ENCODE measurements at places on chromosomes 11 and 22.
A peak's percentile ranks its signal among the peaks of the same experiment; 100 is the strongest.

DNA sequence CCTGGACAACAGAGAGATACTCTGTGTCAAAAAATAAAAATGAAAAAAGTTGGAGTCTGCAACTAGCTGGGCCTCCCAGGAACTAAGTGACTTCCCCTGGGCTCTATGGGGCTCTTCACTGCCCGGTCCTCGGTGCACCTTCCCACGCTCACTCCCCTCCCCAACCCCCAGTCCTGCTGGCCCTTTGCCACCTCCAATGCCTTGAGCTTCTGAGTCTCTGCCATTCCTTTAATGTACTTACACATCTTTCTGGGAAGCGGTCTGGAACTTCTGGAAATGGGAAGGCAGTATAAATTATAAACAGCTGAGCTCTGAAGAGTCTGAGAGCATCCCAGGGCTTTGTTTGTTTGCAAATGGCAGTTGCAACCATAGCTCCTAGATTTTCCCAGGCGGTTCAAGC is 5.9 kb upstream of the BATF2 start:
- no peak for DNase-seq

- no peak for DNase-seq
Observed at GRCh38 chr11:102458548-102458947, 6.0 kb upstream of the TMEM123 start.

GRCh38 chr11:10522921-10523320 is 18.1 kb downstream of the RNF141 start:
- no peak for DNase-seq

DNA sequence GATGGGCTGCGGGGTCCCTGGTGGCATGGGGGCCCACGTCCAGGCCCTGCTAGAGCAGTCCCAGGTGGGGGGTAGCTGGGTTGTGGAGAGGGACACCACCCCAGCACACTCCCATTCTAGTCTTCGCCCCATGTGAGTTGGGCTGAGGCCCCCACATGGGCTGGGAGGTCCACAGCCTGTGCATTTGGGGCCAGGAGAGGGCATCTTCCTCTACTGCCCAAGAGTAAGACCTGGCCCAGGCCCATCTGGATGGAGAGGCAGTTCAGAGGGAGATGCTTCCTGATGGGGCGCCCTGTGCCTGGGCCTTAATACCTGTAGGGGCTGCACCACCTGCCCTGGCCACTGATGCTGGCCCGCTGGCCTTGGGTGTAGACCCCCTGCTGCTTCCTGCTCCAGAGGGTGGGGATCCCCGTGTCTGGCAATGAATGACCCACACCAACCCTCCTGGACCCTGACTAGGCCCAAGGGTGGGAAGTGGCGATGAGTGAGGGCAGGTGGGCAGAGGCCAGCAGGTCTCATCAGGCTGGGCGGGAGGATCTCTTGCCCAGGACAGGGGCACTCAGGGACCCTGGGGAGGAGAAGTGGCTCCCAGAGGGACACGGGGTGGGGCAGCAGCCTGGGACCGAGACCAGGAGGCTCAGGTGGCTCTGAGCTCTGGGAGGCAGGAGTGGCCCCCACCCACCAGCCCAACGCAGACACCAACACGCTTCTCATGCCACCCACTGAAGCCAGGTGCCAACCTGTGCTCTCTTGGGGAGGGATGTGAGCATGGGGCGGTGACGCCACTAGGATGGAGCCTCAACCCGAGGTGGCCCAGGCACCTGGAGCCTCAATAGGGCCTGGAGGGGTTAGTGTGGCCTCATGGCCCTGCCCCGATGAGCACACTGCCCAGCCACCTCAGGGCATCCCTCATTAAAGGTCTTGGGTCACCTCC is 17.4 kb upstream of the GNB1L start:
- no peak for DNase-seq

DNA sequence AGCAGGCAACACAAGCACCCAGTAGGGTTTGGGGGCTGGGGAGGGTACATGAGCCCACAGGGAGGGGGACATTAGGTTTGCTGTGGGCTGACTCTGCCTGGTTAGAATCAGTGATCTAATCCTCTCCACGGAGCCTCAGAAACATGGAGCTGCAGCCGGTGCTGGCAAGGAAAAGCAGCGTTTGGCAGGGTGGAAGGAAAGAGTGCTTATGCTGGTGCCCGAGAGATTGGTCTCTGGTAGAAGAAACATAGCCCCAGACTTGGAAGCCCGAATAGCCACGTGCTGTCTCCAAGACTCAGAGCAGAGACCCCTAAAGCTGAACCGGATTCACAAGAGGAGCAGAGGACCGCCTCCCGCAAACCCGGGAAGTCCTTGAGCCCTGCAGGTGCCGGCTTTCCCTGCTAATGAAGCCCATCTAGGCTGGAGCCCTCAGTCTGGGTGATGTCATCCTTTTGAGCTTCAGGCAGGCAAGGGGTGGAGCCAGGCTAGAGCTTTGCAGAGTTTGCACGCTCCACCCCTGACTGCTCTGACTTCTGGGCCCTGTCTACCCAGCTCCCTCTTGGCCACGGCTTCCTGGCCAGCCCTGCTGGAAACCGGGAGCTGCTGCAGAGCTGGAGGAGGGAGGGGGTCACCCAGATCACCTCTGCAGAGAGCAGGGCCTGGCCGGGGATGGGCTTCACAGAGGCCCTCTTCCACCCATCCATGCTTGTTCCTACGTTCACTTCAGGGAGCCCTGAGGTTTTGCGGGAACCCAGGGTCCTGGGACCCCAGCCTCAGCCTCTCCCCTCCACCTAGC is 35.0 kb upstream of the JAM3 start:
- DNase-seq: peak; percentile 82

DNA sequence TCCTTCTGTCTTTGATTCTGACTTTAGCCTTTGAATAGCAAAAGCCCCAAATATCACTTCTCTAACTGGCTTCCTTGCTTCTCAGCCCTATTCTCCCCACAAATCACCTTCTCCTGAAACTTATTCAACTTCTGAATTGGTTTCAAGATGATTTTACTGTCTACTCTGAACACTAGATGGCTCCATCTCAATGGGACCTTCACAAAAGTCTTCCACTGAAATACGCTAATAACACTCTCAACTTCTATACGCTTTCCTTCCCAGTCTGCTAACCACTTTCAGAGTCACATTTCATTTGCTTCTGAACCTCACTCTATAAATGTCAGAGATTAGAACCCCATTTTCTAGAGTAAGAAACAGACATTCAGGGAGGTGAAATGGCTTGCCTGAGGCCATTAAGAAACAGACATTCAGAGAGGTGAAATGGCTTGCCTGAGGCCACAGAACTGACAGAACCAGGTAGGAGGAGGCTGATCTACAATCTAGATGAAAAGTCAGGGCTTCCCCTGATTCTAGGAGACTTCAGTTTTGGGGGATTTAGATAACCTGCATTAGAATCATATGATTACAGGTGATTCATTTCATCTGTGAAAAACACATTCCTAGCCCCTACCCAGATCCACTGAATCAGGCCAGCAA is 20.6 kb downstream of the MORC2 start:
- peak; percentile 64 for DNase-seq

GRCh38 chr11:71286701-71287643 is 34.6 kb upstream of the SHANK2 start:
- DNase-seq: peak; percentile 97

DNA sequence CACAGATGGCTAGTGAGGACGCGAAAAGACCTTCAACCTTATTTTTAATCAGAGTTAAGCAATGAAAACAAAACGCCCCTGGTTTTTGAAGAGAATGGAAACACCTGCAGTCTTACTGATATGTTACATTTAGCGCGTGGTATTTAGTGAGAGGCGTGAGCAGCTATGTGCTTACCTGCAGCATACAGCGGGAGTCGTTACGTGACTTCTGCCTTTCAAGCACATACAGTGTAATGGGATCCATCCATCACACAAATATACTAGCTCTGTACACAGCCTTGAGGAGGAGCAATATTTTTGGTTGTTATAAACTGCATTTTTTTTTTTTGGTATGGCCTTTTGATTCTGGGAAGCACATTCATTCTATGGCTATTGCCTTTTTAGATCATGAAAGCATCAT is 5.5 kb downstream of the KRTAP5-2 start:
- no peak for DNase-seq

- no peak for DNase-seq
Observed at GRCh38 chr11:63660972-63661371, 10.2 kb downstream of the ATL3 start.

DNA sequence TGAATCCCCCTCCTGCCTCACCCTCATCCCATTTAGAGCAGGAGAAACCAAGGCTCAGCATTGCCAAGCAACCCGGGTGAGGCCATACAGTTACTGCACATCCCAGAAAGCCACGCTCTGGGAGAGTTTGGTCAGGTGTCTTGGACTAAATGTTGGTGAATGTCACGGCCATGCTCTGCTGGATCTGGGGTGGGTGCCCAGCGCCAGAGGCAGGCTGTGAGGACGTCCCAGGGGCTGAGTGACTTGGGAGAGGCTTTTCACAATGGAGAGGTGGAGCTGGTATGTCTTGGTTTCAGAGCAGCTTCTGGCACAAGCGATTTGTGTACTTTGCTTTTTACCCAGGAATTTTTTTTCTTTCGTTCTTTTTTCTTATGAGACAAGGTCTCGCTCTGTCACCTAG is 6.6 kb downstream of the SERHL2 start:
- DNase-seq: no peak

DNA sequence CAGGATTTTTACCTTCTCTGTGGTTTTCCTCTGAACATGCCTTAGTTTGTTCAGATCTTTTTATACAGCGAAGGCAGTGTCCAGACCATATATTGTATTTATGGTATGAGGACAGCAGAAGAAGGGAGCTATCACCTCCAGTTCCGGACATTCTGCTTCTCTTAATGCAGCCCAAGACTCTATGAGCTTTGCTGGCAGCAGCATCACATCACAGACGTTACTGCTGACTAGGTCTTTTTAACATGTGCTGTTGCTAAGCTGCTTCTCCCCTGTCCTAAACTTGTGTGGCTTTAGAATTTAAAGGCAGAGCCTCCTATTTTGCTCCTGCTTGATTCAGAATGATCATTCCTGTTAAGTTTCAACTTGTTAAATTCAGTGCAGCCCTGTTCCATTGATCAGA is 13.4 kb downstream of the MICAL2 start:
- DNase-seq: no peak

DNA sequence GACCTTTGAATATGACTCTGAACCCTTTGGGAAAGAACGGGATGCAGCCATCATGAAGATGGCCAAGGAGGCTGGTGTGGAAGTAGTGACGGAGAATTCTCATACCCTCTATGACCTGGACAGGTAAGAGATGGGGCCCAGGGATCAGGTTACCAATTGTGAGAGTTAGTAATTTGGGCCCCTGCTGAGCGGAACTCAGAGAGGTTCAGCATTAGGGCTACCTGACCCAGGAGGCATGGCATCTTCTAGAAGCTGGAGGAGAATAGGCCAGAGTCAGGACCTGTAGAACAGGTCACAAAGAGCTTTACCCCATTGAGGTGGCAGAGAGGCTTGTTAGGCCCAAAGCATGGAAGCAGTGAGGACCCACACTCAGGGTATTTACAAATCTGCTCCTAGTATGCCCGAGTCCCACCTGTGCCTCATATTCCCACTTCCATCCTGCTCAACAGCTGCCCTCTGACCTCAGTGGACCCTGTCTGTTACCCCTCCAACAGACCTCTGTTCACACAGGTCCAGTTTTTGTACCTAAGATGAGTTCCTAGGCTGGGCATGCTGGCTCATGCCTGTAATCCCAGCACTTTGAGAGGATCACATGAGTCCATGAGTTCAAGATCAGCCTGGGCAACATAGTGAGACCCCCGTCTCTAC is 11.6 kb downstream of the CRY2 start:
- no peak for DNase-seq

- DNase-seq: peak; percentile 18
Observed at GRCh38 chr11:72643547-72643946, 30.7 kb downstream of the PDE2A start.

GRCh38 chr11:133817449-133817848 is 27.9 kb downstream of the SPATA19 start:
- DNase-seq: no peak

- no peak for DNase-seq
Observed at GRCh38 chr22:50151571-50152537, 18.7 kb upstream of the PANX2 start.

DNA sequence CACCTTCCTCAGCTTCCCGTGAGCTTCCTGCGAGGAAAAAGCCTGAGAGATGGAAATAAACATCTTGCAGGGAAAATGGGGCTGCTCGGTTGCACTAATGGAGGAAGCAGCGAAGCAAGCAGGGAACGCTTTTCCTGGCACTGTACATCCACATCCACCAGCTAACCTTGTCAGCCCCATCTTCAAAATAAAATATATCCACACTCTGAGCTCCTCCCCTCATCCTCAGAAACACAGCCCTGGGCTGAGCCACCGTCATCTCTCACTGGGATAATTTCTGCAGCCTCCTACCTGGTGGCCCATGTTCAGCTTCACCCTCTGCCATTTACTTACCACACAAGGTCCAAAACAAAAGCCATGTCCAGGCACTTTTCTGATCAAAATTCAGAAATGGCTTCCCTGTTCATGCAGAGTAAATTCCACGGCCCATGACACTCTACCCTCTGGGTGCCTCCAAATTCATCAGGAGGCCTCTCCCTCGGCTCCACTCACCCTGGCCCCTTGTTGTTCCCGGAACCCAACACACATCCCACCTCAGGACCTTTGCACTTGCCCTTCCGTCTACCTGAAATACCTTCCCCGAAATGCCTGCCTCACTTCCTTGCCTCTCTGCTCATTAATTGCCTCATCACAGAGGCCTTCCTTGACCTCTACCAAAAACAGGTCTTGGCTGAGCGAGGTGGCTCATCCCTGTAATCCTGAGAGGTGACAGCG is 13.0 kb downstream of the C11orf86 start:
- no peak for DNase-seq

DNA sequence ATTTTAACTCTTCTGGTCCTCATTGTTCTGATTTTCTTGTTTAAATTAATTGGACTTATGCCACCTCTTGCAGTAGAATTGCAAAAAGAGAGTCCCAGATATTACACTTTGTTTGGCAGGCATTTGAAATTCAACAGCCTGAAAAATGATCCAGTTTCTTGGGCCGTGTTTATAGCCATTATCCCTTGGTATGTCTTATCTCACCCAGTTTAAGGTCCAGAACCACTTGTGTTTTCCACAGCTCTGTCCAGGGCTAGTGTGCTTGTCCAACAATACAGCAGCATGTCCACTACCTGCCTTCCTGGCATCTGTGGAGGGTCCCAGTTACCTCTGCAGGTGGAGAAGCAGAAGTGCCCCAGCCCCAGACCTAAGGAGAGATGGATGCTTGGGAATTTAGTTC is 397.4 kb downstream of the SOX6 start:
- no peak for DNase-seq

DNA sequence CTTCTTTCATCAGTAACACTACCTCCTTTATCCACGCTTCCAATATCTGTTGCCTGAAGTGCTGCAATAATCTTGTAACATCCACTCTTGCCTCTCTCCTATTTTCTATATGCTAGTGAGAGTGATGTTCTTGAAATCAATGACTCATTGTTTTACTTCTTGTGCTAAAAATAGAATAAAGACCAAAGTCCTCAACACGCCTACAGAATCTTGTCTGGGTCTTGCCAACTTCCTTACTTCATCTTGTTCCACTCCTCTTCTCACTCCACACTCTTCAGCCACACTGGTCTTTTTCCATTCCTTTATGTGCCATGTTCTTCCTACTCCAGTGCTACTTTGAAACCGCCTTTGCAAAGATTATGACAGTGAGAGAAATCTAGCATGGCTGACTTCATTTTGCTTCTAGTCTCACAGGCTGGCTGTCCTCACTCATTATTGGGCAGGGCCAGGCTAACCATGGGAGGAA is 136.4 kb downstream of the CCDC81 start:
- peak; percentile 79 for DNase-seq

All from astrocyte of the spinal cord (primary cell).